ENCODE measurements at places on chromosomes 16 and 17.
A peak's percentile ranks its signal among the peaks of the same experiment; 100 is the strongest.

GRCh38 chr16:35195173-35195863 lies 1735.9 kb downstream of the TP53TG3F start:
- H3K27ac ChIP-seq, result no peak overlapping the region
- DNase-seq, result no peak
- no peaks in the 10 kb centered on the region for H3K36me3 ChIP-seq
- no peak overlapping the region for H3K4me3 ChIP-seq

- DNase-seq, result peak; percentile 67
- H3K36me3 ChIP-seq, result peaks cover 22% of the 10 kb centered on the region
- H3K4me1 ChIP-seq, result peaks cover 43% of the 10 kb centered on the region
- peak overlapping the region; percentile 93 for H3K27ac ChIP-seq
- peak overlapping the region; percentile 89 for H3K4me3 ChIP-seq
- no peaks in the 10 kb centered on the region for H3K27me3 ChIP-seq
Observed at GRCh38 chr16:87765473-87765775, 362 bp downstream of the KLHDC4 start.

GRCh38 chr17:3020381-3020780 lies 43.0 kb downstream of the OR1D5 start:
- H3K4me3 ChIP-seq, result no peak overlapping the region
- H3K27ac ChIP-seq, result no peak overlapping the region
- H3K4me1 ChIP-seq, result no peaks in the 10 kb centered on the region
- DNase-seq, result no peak
- H3K27me3 ChIP-seq, result no peaks in the 10 kb centered on the region

DNA sequence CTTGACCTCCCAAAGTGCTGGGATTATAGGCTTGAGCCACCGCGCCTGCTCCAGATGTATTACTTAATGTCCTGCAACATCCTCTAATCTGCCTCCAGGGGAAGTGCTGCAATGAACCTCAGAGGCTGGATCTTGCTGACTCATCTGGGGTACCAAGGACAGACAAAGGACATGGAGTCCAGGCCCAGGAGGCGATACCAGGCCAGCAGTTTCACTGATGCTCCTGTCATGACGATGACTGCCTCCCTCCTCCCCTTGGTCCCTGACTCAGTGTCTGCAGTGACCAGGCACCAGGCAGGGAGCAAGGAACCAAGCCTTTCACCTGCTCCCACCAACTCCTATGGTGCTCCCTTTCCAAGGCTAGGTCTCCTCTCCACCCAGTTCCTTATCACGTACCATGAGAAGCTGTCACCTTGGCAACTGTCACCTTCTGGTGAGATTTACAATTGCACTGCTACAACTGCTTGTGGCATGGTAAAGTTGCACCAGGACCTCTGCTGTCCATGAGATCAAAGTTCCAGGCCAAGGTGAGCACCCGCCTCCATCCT lies 21.6 kb upstream of the PHOSPHO1 start:
- H3K4me3 ChIP-seq, result no peak overlapping the region
- DNase-seq, result no peak
